ENCODE measurements at places on chromosomes 7 and 10. TPM values are rescaled to one million over a fixed set of nuclear protein-coding genes. Genes with fewer than 3 reads are reported as not detected.

Gene GBX1
- not detected for total RNA-seq

Gene TSPAN15
- 22.4 TPM for total RNA-seq

Gene ZNF722
- not detected for total RNA-seq

Gene KLF14
- not detected for total RNA-seq

Gene FGFBP3
- total RNA-seq: 0.42 TPM

Measured in kidney epithelial cell (primary cell).